ENCODE measurements at places on chromosomes 3 and 15.

DNA sequence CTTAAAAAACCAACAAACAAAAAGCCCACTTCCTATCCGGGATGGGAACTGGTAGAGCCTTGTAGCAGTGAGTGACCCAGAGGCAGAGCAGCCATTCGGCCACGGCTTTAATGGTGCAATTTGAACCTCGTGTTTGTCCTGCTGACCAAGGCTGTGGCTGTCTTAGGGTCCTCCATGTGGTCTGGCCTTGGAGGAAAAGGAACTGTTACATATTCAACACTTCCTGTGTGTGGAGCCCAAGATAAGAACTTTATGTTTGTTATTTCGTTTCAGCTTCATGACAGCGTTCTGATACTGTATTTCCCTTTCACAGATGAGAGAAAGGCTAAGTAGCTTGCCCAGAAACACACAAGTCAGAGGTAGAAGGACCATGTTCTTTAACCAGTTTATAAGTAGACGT lies 269.8 kb downstream of the SV2B start:
- DNase-seq: no peak

DNA sequence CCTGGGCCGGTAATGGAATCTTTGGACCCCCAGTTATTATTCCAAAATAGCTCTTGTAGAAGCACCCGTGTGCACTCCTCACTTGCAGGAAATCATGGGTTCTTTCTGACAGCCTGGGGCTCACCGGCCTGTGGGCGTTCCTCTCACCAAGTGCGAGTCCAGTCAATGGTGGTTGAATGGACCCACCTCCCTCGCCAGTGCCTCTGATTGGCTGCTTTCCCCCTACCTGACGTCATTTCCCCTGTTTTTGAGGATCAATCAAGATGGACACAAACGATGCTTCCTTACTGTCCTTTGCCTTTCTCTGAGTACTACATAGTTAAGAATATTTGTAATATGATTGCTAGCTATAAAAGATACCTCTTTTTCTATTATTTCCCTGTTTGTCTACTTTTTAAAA lies 18.1 kb downstream of the MOBP start:
- DNase-seq: no peak

GRCh38 chr3:134847349-134847748 lies 52.3 kb downstream of the EPHB1 start:
- DNase-seq: no peak

DNA sequence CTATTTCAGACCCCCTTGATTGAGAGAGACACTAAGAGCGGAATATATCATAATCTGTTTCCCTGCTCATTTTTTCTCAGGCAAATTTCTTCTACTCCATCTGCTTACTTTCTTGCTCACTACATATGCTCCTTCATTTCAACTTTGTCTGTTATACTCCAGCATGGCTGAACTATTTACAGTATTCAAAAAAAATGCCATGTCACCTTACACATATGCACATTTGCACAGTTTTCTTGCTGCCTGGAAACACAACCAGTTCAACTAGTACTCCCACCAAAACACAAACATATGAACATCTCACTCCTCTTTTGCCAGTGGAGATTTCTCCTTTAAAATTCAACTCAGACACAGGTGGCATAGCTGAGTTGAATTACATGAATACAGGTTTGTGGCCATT lies 1142.1 kb upstream of the CADM2 start:
- no peak for DNase-seq

GRCh38 chr15:83288381-83288801 lies 3.9 kb upstream of the BNC1 start:
- no peak for DNase-seq

GRCh38 chr3:112597945-112598344 lies 36.1 kb downstream of the SLC35A5 start:
- DNase-seq: no peak

DNA sequence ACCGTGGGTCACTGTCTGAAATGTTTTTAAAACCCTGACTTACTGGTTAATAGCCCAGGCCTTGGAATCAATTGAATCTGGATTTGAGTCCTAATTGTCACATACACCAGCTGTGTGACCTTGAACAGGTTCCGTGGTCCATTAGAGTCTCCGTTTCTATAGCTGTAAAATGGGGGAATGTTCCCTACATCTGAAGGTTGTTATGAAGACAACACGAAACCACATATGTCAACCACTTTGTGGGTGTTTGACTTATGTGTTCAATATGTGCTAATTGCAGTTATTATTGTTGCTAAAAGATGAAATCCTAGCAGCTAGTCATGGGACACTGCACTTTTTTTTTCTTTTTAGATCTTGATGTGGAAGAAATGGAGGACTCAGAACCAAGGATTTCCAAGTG lies 35.3 kb downstream of the ZBTB38 start:
- no peak for DNase-seq

- DNase-seq: peak; percentile 76
Measured at GRCh38 chr3:49017971-49018706, at the start of gene DALRD3. TSS of gene DALRD3 (minus strand) at chr3:49018580. CDS start at chr3:49018564, 16 bp downstream.

Data from GM12891 (cell line).